ENCODE measurements at places on chromosomes 7 and 10.

- DNase-seq = no peak
Observed at GRCh38 chr10:110317866-110318850, 13.4 kb upstream of the SMNDC1 start.

GRCh38 chr10:131899695-131900349, 986 bp upstream of the PPP2R2D start:
- DNase-seq = peak; percentile 9

DNA sequence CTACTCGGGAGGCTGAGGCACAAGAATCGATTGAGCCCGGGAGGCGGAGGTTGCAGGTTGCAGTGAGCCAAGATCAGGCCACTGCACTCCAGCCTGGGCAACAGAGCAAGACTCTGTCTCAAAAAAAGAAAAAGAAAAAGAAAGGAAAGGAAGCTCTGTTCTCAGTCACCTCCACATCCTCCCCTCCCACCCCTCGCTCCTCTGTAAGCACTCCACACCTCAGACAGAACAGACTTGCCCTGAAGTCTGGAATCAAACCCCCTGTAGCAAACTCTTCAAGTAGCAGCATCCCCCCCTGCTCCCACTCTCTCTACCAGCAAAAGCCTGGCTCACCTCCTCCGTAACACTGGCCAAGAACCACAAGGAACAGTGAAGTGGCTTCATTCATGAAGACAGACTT, 66.7 kb downstream of the PARD3 start:
- DNase-seq = no peak

DNA sequence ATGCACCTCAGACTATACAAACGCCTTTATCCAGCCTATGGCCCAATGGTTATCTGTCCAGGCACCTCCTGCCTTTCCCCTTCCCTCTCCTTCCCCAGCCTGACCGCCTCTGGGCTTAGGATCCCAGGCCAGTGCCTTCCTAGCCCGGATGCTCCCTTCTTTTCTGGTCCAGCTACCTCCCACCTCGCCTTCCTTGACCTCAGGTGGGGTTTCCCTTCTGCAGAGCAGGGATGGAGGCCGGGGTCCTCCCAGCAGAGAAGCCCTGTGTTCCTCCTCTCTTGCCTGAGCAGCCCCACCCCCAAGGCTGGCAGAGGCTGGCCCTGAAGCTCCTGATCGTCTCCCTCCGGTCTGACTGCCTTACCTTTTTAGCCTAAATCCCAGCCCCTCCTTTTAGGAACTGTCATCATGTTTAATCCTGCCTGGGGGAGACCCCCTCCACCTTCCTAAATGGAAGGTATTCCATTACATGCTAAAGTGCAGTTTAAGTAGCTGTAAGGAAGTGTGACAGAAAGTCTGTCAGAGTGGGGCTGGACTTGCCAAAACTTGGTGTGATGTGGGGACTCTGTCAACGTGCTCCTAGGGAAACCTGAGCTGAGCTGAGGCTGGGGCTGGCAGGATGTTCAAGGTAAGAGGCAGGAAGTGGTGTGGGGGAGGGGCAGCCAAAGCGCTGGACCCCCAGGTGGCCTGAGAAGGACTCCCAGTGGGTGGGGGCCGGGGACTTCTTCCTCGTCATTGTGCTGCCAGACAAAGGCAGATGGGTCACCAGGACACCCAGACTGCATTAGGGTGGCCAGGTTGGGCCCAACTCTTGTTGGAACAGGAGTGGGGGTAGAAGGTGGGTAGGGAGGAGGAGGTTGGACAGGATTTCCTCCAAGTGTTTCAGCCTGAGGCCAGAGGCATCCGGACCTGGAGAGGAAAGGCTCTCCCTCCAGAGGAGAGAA, 39.5 kb downstream of the LBX1 start:
- no peak for DNase-seq

- no peak for DNase-seq
Observed at GRCh38 chr10:67045404-67045803, 119.6 kb downstream of the LRRTM3 start.

DNA sequence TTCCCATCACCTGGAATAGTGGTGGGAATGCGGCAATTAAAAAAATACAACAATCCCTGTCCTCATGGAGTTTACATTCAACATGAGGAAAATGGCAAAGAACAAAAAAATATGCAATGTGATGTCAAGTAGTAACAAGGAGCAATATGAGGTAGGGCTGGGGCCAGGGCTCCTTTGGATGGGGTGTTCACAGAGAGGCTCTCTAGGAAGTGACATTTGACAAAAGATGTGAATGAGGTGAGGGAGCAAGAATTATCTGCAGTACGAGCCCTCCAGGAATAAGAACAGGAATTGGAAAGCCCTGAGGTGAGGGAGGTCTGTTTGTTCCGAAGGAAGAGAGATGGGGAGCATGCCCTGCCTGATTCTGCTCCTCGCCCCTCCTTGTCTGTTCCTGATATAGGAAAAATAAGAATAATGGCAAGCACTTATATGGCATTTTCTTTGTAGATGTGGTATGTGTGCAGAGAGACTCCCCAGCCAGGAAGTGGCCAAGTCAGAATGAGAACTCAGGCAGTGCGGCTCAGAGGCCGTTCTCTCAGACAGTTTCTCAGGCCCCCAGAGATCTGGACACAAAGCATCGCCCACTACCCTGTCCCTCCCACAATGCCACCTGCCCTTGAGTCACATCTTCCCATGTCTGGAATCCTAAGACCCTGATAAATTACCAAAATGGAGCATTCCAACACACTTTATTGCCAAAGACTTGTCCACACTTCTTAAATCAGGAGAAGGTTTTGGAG, 105.6 kb downstream of the APBB1IP start:
- no peak for DNase-seq

- DNase-seq = no peak
Observed at GRCh38 chr10:4307910-4308309, 518.1 kb upstream of the AKR1E2 start.

- peak; percentile 29 for DNase-seq
Observed at GRCh38 chr7:105131890-105132289, 117.9 kb downstream of the KMT2E start.

- peak; percentile 30 for DNase-seq
Observed at GRCh38 chr7:141072548-141073172, 1.2 kb upstream of the TMEM178B start.

DNA sequence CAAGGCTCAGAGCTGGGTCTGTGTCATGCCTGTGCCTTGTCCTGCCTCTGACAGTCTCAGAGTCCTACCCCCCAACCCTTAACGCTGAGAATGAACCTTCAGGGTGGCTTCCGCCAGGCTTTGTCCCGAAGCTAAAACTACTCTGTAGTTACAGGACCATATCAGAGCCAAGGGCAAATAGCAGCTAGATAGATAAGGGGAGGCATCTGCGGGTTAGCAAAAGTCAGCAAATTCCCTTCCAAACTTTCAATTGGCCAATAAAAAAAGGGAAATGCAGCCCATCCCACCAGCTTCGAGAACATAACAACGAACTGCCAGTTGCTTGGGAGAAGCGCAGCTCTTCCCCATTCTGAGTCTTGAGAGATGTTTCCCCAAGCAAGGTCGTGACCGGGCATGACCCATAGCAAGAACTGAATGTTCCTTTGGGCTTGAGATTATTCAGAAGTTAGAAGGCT, 17.7 kb downstream of the CCL24 start:
- DNase-seq = no peak

GRCh38 chr7:5543361-5543760, 119.7 kb upstream of the TNRC18 start:
- no peak for DNase-seq

GRCh38 chr10:120437541-120437940, 19.5 kb upstream of the PLPP4 start:
- DNase-seq = no peak

- DNase-seq = no peak
Observed at GRCh38 chr10:52437205-52437646, 123.1 kb downstream of the DKK1 start.

DNA sequence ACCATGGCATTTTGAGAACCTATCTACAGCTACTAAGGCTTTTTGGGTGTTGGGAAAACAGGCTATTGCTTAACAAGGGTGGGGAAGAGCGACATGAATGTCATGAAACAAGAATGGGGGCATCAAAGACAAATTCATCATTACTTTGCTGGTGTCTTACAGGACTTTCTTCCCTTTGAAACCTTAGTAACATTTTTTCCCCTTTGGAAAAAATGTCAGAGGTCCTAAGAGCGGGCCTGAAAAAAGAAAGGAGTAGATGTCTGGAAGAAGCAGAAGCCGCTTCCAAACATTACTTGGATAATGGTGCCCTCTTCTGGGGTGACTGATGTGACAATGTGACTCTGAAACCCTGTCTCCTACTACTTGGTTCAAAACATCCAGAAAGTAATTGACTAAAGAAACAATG, 3.8 kb upstream of the DDX50 start:
- peak; percentile 82 for DNase-seq

- no peak for DNase-seq
Observed at GRCh38 chr10:89454561-89455347, 40.4 kb downstream of the IFIT5 start.

DNA sequence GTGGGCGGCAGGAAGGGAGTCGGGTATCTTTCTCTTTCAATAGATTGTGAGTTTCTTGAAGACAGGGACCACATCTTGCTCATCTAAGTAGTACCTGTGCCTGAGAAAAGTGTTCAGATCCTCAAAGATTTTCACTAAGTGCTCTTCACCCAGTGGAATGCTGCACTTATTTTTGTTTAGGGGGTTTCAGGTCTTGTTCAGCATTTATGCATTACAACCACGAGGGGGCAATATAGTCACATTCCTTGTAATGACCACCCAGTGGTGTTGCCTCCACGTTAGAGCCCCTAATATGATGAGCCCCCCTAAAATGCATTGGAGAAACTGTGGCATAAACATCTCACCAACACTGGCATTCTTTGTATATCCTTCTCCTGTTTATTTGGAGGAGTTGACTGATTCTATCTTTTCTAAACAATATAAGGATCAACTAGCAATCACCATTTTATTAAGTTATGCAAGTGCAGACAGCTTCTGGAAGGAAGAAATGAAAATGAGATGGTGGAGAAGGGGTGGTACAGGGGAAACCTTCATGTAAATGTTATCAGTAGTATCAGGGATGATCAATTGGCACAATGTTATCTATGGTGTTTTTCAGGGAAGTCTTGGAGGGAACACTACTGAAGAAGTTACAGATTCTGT, 3.1 kb upstream of the PAPSS2 start:
- DNase-seq = peak; percentile 79

DNA sequence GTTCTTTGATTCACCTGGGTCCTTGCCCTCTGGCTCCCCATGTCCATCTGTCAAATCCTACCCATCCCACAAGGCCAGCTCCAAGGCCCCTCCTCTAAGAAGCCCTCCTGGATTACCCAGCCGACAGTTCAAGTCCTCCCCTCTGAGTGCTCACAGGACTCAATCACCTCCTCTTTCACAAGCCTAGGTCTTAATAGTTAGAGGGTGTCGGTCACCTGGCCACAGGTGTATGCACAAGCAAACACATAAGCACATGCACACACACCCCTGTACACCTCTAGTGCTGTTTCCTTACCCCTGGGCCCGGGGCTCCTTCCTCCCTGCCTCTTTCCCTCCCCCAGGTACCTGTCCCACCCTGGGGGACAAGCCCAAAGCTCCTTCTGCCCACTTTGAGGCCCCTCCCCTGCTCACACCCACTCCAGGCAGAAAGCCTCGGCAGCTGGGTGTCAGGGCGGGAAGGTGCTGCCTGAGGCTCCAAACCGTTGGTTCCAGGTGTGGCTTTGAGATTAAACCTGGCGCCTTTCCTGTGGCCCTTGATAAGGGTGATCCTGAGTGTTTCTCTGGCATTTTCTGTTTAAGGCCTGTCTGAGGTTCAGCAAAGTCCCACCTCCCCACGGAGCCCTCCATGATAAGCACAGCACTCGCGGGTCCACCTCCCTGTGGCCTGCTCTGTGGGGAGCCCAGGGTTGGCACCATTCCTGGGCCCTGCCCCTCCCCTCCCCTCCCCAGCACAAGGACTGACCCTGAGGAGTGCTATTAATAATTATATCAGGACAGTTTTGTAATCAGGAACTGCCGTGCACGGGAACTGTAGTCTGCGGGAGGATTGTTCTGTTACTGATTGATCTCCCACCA, 14.6 kb upstream of the AQP1 start:
- DNase-seq = no peak

DNA sequence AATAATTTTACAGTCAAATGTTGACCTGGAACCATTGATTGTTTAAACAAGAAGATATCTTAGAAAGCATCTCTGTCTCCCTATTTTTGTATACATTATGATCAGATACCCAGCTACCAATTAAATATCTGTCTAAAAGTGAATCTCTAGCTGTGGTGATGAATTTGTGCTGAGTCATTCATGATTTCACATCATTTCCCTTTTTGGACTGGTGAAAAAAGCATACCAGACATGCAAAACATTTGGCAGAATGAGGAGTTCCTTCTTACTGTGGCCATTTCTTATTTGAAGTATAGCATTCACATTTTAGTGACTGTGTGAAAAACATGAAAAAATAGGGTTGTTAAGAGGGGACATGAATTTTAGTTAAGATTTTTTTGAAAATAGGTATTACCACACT, 98.0 kb upstream of the GATA3 start:
- peak; percentile 71 for DNase-seq

DNA sequence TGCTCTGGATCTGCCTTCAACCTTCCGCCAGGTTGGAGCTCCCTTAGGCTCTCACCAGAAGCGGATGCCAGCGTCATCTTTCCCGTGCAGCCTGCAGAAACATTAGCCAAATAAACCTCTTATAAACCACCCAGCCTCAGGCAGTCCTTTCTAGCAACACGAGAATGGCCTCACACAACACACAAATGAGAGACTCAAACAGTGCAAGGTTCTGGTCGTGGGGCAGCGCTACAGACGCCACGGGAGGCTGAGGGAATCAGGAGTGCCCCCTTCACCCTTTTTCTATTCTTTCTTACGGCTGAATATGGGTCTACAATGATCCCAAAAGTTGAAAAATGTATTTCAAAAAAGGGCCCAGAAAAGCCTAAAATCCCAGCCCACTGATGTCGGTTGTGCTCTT, 96.4 kb downstream of the FOXL3 start:
- DNase-seq = no peak

DNA sequence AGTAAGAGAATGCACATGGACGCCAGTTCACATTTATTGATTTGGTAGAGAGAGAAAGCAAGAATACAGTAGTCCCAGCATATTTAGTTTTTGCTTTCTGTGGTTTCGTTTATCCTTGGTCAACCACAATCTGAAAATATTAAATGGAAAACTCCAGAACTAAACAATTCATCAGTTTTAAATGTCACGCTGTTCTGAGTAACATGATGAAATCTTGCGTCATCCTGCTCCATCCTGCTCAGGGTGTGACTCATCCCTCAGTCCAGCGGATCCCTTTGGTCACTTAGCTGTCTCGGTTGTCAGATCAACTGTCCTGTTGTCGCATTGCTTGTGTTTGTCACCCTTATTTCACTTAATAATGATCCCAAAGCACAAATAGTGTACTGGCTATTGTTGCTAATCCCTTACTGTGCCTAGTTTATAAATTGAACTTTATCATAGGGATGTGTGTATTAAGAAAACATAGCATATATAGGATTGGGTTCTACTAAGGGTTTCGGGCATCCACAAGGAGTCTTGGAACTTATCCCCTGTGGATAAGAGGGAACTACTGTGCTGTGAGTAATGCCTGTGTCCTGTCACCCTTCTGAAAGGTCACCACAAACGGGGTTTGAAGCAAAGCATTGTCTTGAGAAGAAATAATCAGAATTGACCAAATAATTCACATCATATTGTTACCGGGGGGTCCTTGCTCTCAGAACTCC, 73.6 kb downstream of the OTUD1 start:
- DNase-seq = no peak

All from dermis blood vessel endothelial cell (primary cell).